ENCODE measurements at places on chromosomes 6 and 20.

GRCh38 chr6:5832668-5833067 is 174.1 kb downstream of the NRN1 start:
- no peak for DNase-seq

DNA sequence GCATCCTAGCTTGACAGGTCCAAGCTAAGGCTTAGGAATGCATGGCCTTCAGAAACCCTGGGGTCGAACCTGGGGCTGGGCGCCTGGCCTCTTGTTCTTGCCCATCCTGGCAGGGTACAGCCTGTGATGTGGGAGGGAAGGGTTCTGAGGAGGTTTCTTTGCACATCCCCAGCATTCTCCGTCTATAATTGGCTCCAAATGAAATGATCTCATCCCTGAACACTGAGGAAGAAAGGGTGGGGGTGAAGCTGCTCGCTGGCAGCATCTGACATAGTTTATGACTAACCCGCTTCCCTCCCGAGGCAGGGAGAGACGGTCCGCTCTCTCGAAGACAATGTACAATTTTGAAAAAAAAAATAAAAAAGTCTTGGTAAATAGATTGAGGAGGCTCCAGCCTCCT is 67.1 kb upstream of the ZNFX1 start:
- peak; percentile 96 for DNase-seq

DNA sequence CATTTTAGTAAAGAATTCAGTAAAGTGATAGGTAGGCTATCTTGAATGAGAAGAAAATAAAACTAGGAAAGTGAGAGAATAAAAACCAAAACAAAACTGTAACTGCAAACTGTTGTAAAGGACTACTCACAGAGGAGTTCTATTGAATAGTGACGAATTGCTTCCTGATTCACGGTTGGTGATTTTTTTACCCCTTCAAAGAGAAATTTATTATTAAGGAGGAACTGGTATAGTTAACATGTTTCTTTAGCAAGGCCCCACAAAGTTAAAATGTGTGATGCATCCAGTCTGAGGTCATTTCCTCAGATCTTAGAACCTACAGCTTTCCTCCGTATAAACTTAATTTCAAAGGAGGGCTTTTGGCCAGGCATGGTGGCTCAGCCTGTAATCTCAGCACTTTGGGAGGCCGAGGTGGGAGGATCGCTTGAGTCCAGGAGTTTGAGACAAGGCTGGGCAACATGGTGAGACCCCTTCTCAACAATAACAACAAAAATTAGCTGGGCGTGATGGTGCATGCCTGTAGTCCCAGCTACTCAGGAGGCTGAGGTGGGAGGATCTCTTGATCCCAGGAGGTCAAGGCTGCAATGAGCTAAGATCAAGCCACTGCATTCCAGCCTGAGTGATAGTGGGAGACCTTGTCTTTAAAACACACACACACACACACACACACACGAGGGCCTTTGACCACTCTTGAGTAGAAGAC is 8.3 kb downstream of the PRDM1 start:
- DNase-seq, result no peak

- no peak for DNase-seq
Observed at GRCh38 chr6:105035299-105035698, 78.4 kb downstream of the LIN28B start.

- no peak for DNase-seq
Observed at GRCh38 chr6:158284876-158285655, 27.2 kb upstream of the TULP4 start.

DNA sequence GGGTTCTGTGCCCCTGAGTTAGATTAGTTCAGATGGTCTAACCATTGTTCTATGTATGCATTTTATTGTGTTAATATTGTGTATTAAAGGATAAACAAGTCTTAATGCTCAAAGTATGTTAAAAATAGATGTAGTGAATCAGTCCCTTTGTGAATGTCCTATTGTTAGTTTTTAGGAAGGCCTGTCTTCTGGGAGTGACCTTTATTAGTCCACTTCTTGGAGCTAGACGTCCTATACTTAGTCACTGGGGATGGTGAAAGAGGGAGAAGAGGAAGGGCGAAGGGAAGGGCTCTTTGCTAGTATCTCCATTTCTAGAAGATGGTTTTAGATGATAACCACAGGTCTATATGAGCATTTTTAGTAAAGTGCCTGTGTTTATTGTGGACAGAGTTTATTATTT is 12.3 kb upstream of the HMGN4 start:
- no peak for DNase-seq

DNA sequence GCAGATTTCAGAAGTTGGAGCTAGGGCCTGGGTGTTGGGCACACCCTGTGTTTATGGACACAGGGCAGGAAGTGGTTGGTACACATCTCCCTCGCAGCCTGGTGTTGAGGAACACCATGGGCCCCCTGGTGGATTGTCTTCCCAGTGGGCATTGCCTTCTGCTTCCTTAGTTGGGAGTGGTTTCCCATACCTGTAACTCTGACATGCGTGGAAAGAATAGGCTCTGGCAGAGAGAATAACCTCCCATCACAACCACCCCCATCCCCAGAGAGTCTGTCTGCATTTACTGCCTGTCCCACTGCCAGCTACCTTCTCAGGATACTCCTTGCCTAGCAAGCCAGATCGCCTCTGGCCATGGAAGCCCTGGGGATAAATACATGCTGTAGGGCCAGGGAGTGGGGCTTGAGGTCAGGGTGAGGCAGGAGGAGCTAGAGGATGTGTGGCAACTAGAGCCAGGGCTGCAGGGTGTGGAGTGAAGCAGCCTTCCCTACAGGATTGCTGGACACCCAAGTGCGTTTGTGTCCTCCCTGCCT is 14.7 kb downstream of the LRRC73 start:
- no peak for DNase-seq

- peak; percentile 62 for DNase-seq
Observed at GRCh38 chr6:5125152-5126006, 40.2 kb downstream of the PPP1R3G start.

GRCh38 chr20:49594143-49594930 is 26.4 kb upstream of the PTGIS start:
- DNase-seq, result no peak

DNA sequence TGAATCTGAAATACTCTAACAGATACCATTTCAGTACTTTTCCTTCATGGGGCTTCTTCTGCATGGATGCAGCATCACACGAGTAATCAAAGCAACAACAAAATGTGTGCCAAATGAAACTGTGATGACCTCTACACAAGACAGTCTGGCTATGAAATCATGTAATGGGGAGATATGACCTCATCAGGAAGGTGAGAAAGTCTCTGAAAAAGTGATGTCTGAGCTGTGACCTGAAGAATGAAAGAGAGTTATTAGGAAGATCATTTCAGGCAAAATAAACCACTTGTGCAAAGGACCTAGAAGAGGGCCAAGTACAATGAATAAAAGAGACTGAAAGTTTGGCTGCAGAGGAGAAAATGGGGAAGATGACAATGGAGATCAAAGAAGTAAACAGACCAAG is 182.8 kb downstream of the PTPRK start:
- no peak for DNase-seq

- DNase-seq, result no peak
Observed at GRCh38 chr6:67331304-67331703, 1303.8 kb upstream of the ADGRB3 start.

- no peak for DNase-seq
Observed at GRCh38 chr6:163904186-163904585, 489.7 kb downstream of the QKI start.

- DNase-seq, result no peak
Observed at GRCh38 chr6:40714576-40715564, 127.7 kb upstream of the LRFN2 start.

GRCh38 chr20:54611708-54612412 is 136.5 kb downstream of the DOK5 start:
- DNase-seq, result no peak

GRCh38 chr20:23061734-23062561 is 12.5 kb upstream of the THBD start:
- DNase-seq, result peak; percentile 74

GRCh38 chr6:75348882-75349261 is 64.3 kb upstream of the TMEM30A start:
- DNase-seq, result no peak

DNA sequence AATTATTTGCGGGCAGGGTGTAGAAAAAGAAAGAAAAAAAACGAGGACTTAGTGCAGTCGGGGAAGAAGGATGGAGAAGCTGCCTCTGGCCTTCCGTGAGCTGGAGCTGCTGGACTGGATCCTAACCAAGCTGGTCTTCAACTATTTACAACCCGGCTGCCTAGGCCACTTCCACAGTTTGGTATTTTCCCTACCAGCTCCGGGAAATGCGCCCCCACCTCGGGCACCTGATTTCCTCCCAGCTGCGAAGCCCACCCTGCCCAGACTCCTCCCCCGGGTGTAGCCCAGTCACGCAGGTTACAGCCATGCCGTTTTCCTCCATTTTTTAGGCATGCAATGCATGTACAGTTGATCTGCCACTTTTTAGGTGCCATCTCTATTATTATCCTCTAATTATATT is 21.2 kb downstream of the THEMIS start:
- no peak for DNase-seq

GRCh38 chr6:105680131-105680530 is 277.2 kb upstream of the PREP start:
- DNase-seq, result no peak

GRCh38 chr6:164039954-164040375 is 625.4 kb downstream of the QKI start:
- no peak for DNase-seq

DNA sequence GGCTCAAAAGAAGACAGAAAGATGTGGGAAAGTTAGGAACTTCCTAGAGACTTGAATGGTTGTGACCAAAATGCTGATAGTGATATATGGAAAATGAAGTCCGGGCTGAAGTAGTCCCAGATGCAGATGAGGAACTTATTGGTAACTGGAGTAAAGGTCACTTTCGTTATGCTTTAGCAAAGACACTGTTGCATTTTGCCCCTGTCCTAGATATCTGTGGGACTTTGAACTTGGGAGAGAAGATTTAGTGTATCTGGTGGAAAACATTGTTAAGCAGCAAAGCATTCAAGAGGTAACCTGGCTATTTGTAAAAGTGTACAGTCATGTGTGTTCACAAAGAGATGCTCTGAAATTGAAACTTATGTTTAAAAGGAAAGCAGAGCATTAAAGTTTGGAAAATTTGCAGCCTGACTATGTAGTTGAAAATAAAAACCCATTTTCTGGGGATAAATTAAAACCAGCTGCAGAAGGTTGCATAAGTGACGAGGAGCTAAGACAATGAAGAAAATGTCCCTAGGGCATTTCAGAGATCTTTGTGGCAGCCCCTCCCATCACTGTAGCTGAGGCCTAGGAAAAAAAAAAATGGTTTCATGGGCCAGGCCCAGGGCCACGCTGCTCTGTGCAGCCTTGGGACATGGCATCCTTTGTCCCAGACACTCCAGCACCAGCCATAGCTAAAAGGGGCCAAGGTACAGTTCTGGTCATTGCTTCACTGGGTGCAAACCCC is 1692.2 kb downstream of the HACE1 start:
- DNase-seq, result no peak

- DNase-seq, result no peak
Observed at GRCh38 chr6:160253292-160253691, 5.3 kb downstream of the SLC22A2 start.

GRCh38 chr20:46237227-46237626 is 71.1 kb downstream of the CDH22 start:
- DNase-seq, result no peak

GRCh38 chr6:117440706-117441525 is 15.2 kb upstream of the ROS1 start:
- peak; percentile 82 for DNase-seq

DNA sequence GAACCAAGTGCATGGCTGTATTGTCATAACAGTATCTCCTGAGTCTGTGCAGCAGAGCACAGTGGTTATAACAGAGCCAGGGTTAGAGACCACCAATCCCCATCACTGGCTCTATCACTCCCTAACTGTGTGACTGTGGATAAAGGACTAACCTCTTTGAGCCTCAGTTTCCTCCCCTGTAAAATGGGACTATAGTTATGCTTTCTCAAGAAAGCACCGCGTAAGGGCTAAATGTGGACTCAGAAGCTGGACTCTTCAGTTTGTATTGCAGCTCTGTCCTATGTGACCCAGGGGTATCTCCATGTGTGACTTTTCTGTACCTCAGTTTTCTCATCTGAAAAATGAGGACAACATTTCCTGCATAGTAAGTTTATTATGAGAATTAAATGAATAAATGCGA is 59.9 kb downstream of the TRAM2 start:
- no peak for DNase-seq

DNA sequence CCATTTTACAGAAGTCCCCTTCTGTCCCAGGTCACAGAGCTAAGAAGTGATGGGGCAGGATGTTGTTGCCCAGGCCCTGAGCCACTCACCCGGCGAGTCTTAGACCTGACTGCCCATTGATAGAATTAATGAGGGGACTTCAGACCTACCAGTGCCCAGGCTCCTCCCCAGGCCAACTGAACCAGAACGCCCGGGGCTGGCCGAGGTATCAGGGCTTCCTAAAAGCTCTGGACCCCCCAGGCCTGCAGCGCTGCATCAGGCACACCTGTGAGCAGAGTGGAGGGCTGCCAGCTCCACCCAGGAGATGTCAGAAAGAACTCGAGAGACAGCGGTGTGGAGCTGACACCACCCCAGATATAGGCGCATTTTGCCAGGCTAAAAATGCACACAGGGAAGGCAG is 3.5 kb downstream of the GPR31 start:
- DNase-seq, result no peak

DNA sequence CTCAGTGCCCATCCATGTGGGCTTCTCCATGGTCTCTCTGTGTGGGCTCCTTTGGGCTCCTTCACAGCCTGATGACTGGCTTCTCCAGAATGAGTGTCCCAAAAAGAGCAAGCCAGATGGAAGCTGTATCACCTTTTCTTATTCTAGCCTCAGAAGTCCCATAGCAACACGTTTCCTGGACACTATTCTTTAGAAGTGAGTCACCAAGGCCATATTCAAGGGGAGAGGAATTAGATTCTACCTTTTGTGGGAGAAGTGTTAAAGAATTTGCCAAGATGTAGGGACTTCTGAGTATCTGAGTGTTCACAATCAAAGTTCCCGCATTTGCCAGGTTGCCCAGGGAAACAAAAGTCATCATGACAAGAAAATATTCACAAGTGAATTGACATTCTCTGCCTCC is 20.7 kb upstream of the TBC1D22B start:
- DNase-seq, result no peak

DNA sequence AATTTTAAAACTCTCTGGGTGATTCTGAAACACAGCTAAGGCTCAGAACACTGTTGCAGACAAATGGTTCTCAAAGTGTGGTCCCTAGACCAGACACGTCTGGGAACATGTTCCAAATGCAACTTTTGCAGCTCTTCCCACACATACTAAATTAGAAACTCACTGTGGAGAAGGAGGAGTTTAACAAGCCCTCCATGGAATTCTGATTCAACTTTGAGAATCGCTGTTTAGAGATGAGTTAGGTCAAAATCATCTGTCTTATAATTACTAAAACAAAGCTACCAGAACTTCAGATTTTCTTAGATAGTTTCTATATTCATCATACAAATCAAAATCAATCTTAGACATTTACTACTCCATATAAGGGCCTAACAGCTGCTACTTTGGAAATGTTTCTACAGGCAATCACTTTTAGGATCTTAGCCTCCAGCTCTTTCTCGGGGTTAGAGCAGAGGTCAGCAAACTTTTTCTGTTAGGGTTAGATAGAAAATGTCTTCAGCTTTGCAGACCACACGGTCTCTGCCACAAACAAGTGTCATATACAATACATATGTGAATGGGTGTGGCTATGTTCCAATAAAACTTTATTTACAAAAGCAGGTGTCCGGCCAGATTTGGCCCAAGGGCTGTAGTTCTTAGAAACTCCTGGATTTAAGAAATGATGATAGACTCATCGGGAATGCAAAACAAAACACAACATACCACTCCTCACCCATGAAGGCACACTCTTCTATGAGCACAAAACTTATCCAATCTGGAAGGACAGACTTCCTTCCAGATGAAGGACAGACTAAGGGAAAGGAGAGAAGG is 50.0 kb upstream of the ARHGAP18 start:
- DNase-seq, result no peak
